ENCODE measurements at places on chromosomes 4 and X. TPM values are rescaled to one million over a fixed set of nuclear protein-coding genes. Genes with fewer than 3 reads are reported as not detected.
A peak's percentile ranks its signal among the peaks of the same experiment; 100 is the strongest.

DNA sequence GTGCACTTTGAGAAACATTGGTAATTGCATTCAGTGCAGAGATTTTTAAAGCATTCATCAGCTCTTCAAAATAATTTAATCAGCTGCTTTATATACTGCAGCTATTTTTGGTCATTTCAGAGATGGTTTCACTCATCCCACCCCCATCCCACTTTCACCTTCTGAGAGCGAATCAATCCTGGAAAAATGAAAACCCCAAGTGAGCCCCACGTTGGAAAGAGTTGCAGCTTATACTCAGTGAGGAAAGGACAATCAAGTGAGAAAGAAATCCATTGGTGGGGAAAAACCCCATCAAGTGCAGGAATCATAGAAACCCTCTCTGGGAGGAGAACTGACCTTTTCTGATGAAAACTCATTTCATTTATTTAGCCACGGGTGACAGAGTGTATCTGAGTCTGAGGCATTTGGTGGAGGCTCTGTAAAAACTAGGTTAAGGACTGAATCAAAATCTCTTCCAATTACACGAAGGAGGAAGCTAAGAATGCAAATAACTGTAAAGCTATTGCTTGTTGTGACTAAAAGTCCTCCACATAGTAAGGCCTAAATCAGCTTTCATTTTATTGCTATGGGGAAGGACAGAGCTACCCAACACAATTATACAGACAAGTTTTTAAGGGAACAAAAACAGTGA, 240.4 kb upstream of the PGRMC2 start:
- DNase-seq, result no peak

- DNase-seq, result no peak
Measured at GRCh38 chr4:42225286-42225685, 72.8 kb upstream of the BEND4 start.

GRCh38 chr4:155445306-155445705, 68.5 kb upstream of the MAP9 start:
- no peak for DNase-seq

- DNase-seq, result no peak
Measured at GRCh38 chr4:48681856-48682255, 98.2 kb downstream of the FRYL start.

DNA sequence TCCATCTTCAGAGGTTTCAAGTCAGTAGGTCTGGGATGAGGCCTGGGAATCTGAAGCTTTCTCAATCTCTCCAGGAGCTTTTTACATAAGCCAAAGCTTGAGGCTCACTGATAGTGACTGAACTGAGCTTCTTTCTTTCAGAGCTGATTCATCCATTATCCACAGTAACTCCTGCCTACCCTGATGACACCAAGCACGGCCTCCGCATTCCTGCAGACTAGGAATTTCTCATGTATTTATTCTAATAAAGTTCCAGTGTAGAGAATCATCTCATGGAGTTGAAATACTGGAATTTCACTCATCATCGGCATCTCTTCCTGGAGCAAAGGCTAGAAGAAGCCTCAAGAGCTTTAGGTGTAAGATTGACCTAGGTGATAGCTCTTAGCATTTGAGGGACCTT, 12.1 kb upstream of the DCTD start:
- DNase-seq, result no peak

DNA sequence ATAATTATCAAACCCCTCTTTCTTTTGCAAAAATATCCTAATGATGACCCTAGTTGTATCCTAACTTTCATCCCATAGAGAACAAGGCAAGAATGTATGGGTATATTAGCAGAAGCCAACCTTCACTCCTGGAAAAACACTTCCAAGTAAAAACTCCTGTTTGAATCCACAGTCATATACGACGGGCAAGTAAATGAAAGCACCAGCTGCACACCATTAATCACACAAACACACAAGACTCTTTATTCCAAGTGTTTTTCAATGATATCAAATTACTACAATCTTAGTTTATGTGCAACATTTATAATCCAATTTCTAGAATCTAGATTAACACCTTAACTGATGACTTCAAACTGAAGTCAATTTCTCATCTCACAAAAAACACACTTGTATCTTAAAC, 22.9 kb downstream of the ACSL4 start:
- DNase-seq, result no peak

GRCh38 chrX:74061879-74062278, 242.1 kb upstream of the ZCCHC13 start:
- DNase-seq, result no peak

GRCh38 chrX:11311706-11312105, 18.5 kb downstream of the AMELX start:
- DNase-seq, result no peak

GRCh38 chr4:37648084-37648817, 37.9 kb downstream of the RELL1 start:
- DNase-seq, result peak; percentile 58

DNA sequence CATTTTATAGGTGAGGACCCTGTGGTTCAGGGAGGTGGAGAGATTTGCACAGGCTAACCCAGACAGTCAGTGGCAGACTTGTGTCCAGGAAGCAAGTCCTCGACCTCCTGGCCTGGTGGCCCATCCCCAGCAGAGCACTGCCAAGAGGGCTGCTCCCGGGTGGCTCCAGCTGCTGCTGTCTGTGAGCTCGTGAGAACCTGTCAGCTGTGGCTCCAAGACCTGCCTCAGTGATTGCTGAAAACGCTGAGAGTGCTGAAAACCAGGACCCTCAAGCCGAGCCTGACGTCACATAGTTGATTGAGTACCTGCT, 74.2 kb downstream of the RTL9 start:
- no peak for DNase-seq

DNA sequence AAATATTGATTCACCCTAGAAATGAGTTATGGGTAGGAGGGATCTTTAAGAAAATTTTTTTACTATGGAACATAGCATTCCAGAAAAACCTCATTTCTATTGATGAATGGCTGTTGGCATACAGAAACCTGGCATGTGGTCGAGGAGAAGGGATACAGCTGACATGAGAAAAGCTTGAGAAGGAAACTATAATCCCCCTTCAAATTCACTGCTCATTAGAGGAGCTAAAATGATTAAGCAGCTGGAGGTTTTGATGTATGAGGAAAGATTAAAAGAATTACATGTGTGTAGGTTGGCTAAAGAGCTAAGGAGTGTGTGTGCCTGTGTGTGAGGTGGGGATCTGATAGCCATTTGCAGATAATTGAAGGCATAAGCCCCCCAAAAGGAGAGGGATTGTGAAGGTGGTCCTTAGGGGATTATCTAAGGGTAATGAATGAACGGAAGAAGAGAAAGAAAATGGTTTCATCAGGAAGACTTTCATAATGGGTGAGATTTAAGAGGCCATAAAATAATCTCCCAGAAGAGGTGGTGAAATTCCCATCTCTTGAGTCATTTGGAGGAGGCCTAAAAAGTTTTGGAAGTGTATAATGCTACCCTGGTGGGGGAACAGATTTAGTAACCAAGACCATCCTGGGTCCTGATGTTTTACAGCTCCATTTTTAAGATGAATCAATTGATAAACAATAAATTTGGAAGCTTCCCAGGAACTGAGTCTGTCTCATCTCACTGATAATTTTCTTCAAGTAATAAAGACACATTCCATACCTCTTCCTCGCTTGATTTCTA, 272.0 kb upstream of the HAND2 start:
- no peak for DNase-seq

DNA sequence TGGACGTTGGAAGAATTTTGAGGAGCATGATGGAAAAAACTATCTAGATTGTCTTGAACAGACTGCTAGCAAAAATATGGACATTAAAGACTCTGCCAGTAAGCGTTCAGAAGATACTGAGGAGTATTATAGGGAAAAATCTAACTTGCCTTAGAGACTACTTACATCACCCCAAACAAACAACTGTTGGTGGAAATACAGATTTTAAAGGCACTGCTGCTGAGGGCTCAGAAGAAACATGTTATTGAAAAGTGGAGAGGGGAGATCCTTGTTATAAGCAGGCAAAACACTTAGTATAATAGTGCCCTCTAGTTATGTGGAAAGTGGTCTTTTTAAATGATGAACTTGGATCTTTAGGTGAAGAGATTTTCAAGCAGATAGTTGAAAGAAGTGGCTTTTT, 29.2 kb downstream of the MAD2L1 start:
- DNase-seq, result no peak

The FAM199X gene
- polyA plus RNA-seq, result 24.2 TPM

The NKX3-2 gene
- 0.38 TPM for polyA plus RNA-seq

Data from A549 (cell line).